ENCODE measurements at places on chromosomes 4 and X.

DNA sequence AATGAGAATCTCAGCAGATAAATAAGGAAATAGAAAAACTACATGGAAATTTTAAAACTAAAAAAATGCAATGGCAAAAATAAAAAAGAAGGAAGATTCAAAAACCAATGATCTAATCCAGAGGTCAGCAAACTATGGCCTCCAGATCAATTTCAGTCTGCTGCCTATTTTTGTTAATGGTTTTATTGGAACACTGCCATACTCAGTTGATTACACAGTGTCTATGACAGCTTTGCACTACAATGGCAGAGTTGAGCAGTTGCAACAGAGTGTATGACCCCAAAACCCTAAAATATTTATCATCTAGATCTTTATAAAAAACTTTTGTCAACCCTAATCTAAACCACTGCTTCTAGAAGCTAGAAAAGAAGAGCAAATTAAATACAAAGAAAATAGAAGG is 170.3 kb downstream of the RAB28 start:
- no peak for DNase-seq

GRCh38 chrX:24515447-24515846 is 50.4 kb downstream of the PDK3 start:
- no peak for DNase-seq

DNA sequence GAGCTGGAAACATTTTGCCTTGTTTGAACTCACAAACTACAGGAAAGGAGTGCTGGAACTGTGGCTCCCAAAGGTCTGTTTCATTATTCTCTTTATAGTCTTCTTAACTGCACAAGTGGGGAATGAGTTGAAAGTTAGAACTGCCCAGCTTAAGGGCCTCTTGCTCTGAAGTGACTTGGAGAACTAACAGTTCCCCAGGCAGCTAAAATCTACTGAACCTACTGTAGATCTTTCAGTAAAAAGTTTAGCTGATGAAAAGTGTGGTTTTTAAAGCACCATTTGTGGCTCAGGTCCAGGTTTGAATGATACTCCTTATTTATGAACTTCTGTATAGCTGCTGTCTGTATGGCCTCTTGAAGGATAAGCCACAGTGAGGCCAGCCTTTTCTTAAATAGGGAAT is 353.8 kb downstream of the MAPK10 start:
- DNase-seq, result no peak

DNA sequence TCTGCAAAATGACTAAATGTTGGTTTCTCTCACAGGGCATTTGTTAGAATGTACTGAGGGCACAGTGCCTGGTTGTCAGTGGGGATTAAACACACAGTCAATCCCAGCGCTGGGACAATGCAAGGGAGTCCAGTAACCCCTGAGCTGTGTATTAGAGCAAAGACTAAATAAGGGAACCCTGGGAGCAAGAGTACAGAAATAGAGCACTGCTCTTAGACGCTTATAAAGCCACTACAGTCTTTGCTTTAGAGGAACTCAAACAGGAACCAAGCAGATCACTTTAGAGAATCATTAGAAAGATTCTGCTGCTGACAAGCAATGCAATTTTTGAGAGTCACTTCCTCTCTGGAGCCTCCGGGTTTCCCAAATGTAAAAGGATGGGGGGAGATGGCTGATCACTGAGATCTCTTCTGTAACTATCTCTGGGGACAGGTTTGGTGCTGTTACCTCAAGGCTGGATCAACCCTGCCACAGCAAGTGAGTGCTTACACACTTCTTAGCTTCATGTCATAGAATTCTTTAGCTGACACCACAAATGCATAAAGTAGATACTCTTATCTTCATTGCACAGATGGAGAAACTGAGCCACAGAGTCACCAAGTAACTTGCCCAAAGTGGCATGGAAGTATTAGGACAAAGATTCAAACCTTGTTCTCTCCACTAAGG is 137.8 kb upstream of the CPEB2 start:
- DNase-seq, result no peak

GRCh38 chr4:165872461-165873297 is at the start of gene TLL1:
TLL1 (plus strand) TSS chr4:165873237; CDS start chr4:165873905, 668 bp downstream.
- peak; percentile 34 for DNase-seq

- no peak for DNase-seq
Observed at GRCh38 chr4:2172627-2173231, 69.2 kb downstream of the HAUS3 start.

DNA sequence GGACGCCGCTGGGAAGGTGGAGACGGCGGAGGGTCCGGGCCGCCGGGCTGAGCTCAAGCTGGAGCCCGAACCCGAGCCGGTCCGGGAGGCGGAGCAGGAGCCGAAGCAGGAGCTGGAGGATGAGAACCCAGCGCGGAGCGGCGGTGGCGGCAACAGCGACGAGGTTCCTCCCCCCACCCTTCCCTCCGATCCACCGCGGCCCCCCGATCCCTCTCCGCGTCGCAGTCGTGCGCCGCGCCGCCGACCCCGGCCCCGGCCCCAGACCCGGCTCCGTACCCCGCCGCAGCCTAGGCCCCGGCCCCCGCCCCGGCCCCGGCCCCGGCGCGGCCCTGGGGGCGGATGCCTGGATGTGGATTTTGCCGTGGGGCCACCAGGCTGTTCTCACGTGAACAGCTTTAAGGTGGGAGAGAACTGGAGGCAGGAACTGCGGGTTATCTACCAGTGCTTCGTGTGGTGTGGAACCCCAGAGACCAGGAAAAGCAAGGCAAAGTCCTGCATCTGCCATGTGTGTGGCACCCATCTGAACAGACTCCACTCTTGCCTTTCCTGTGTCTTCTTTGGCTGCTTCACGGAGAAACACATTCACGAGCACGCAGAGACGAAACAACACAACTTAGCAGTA is 483 bp downstream of the USP27X start:
- peak; percentile 15 for DNase-seq

GRCh38 chr4:179530958-179531357 is 2088.7 kb upstream of the AGA start:
- no peak for DNase-seq

All from iPS-NIHi11 (cell line).